Nephron progenitor cell (in vitro differentiated cells): ENCODE measurements at places on chromosomes 5 and 9.
A peak's percentile ranks its signal among the peaks of the same experiment; 100 is the strongest.

GRCh38 chr9:34507556-34507955 is 15.2 kb downstream of the ENHO start:
- no peak overlapping the region for H3K27ac ChIP-seq
- H3K36me3 ChIP-seq: no peaks in the 10 kb centered on the region
- DNase-seq: no peak
- peaks cover 49% of the 10 kb centered on the region for H3K4me1 ChIP-seq

DNA sequence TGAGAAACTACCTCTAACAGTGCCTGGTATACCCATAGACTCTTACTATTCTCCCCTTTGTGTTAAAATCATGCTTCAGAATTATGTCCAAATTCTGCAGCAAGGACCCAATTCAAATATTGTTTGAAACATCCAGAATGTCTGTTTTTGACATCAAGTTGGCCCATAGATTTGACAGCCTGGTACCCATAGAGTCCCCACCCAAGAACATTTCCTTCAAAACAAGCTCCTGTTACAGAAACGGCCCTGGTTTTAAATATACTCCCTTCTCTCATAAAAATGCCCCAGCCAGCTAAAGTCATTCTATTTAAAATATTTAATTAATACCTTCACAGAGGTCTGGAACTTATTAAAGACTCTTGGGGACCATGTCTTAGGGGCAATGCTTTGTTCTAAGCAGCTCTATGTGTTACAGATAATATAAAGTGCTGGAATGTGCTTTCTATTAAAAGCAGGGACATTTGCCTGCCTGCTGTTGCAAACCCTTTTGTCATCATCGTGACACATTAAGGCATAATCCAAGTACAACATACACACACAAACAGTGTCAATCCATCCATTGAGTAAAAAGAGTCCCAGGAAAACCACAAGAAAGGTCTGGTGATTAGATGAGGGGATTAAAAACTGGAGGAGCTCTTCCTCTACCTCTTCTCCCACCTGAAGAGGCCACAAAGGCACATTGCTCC is 321.7 kb downstream of the MLLT3 start:
- H3K4me3 ChIP-seq: no peak overlapping the region
- peak overlapping the region; percentile 54 for H3K27ac ChIP-seq

DNA sequence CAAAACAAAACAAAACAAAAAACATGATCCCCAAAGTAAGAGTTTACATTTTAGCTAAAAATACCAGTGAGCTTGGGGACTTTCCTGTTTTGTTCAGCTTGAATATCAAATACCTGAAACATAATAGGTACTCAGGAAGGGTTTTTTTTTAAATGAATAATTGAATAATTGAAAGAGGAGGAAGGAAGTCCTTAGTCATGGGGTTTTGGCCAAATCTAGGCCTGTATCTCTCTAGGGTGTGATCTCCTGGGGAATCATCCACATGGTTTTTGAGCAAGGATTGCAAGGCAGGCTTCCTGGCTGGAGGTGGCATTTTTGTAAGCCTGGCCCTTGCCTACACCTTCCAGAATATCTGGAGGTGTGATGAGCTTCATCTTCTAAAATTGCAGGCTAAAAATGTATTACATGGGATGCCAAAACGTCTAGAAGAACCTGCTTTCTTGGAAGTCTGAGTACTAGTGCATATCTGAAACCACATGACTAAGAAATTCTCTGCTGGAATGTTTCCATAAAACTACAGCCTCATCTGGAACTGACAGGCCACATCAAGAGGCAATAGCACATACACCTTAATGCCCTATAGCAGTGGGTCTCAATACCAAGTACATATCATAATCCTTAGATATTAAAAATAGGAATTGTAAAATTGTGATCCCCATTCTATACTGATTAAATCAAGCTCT is 10.4 kb downstream of the C9 start:
- no peak overlapping the region for H3K4me3 ChIP-seq
- H3K27me3 ChIP-seq: no peaks in the 10 kb centered on the region
- H3K27ac ChIP-seq: no peak overlapping the region
- DNase-seq: no peak

DNA sequence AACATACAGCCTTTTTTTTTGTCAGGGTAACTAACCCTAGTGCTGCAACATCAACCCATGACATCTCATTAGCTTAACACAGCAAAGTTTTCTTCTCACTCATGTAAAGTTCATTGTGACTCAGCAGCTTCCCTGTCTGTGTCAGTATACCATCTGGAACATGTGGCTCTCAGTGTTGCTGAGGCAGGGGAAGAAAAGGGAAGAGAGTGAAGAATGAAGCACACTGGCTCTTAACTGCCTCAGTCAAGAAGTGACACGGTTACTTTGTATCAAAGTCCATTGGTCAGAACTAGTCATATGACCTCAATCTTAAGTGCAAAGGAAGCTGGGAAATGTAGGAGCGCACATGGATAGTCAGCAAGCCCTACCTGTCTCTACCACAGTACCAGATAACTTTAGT is 185.0 kb upstream of the ELL2 start:
- no peak overlapping the region for H3K27ac ChIP-seq
- H3K4me1 ChIP-seq: peaks cover 29% of the 10 kb centered on the region
- peaks cover 2% of the 10 kb centered on the region for H3K27me3 ChIP-seq
- H3K36me3 ChIP-seq: no peaks in the 10 kb centered on the region
- no peak overlapping the region for H3K4me3 ChIP-seq
- DNase-seq: no peak

DNA sequence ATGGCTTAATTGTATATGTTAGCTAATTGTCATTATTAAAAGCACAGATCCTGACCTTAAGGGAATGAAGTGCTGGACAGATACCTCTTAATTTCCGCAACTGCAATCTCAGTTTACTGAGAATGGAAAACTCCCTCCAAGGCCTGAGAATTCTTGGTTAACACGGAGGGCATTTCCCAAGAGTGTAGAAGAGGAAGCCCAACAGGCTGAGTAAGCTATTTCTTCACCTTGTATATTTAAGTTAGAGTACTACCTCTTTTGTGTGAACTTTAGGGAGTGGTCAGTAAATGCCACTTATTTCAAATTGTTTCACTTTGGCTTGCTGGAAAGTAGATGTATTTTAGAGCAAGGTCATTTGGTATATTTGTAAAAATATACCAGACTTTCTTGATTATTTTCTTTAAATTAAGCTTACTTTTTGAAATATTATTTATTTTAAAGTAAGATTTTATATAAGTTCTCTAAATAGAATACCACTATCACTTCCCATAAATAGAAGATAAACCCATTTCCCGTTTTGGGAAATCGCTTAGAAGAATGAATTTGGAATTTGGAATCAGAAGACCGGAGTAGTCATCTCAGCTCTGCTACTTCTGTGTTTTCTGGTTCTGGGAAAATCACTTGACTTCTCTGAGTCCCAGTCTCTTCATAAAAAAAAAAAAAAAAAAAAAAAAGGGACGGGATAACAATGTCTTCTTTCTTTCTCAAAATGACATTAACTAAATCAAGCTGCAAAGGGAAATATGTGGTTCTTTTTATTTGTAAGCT is 26.0 kb upstream of the C9orf72 start:
- no peak overlapping the region for H3K4me3 ChIP-seq
- no peak overlapping the region for H3K27ac ChIP-seq
- no peaks in the 10 kb centered on the region for H3K36me3 ChIP-seq
- peaks cover 20% of the 10 kb centered on the region for H3K4me1 ChIP-seq
- DNase-seq: no peak

GRCh38 chr5:133113331-133114061 is 61.7 kb downstream of the HSPA4 start:
- no peak overlapping the region for H3K27ac ChIP-seq
- H3K27me3 ChIP-seq: peaks cover 14% of the 10 kb centered on the region
- no peak overlapping the region for H3K4me3 ChIP-seq
- DNase-seq: no peak

- peaks cover 31% of the 10 kb centered on the region for H3K36me3 ChIP-seq
- H3K4me3 ChIP-seq: no peak overlapping the region
- no peaks in the 10 kb centered on the region for H3K27me3 ChIP-seq
- no peak for DNase-seq
Measured at GRCh38 chr9:94805585-94805984, 79.1 kb downstream of the AOPEP start.

- no peak overlapping the region for H3K27ac ChIP-seq
- DNase-seq: no peak
- H3K36me3 ChIP-seq: no peaks in the 10 kb centered on the region
- H3K4me3 ChIP-seq: no peak overlapping the region
Measured at GRCh38 chr9:125391704-125392103, 130.1 kb downstream of the GAPVD1 start.

DNA sequence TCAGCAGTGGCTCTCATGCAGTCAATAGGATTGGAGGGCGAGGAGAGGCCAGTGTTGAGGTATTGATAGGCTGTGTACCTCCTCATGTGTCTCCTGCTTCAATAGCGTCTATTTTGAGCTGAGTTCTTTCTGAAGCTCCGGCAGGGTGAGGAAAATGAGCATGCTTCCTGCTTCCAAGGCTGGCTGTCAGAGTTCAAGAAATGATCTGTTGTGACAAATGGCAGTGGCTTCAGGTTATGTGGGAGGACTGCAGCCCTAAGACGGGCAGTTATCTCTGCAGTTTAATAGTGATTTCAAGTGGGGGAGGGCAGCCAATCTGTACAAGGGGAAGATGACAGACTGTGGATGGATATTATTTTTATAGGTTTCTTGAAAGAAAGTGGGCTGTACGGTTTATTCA is 54.0 kb upstream of the CXCL14 start:
- H3K4me1 ChIP-seq: peaks cover 14% of the 10 kb centered on the region
- H3K27ac ChIP-seq: no peak overlapping the region
- no peak overlapping the region for H3K4me3 ChIP-seq
- peaks cover 4% of the 10 kb centered on the region for H3K27me3 ChIP-seq

DNA sequence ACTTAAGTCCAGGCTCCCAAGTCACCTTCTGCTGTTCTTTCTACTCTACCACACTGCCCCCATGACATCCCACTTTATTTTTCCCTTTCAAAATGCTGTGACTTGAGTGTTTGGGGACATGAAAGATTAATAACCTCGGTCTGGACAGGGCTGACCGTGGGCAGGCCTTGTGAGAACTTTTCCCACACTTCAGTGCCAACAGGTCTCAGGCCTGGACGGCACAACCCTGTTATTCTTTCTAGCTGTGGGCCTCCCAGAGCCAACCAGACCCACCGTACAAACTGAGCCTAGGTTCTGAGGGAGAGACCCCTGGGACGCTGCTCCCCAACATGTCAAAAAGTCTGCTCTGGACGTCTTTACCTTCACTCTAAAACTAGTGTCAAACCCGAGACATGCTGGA is 153.4 kb downstream of the CEP120 start:
- H3K27ac ChIP-seq: peak overlapping the region; percentile 16
- peaks cover 5% of the 10 kb centered on the region for H3K4me1 ChIP-seq
- no peaks in the 10 kb centered on the region for H3K36me3 ChIP-seq
- no peaks in the 10 kb centered on the region for H3K27me3 ChIP-seq

DNA sequence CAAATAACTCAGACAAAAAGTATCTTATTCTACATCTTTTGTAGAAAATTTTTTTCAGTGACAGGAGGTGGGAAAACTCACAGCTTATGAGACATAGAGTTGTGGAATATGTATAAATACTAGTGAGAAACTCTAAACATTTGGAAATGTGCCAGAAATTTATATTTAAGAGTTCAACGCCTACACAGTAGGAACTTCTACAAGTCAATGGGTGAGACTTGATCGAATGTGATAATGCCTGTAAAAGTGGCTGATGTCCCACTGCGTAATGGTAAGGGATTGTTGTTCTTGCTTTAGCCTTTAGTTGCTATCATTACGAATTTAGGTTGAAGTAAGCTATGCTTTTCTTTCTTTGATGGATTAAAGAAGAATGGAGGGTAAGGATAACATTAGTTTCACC is 40.0 kb upstream of the RICTOR start:
- H3K36me3 ChIP-seq: no peaks in the 10 kb centered on the region
- DNase-seq: no peak
- no peaks in the 10 kb centered on the region for H3K27me3 ChIP-seq
- H3K4me3 ChIP-seq: no peak overlapping the region
- H3K27ac ChIP-seq: no peak overlapping the region

DNA sequence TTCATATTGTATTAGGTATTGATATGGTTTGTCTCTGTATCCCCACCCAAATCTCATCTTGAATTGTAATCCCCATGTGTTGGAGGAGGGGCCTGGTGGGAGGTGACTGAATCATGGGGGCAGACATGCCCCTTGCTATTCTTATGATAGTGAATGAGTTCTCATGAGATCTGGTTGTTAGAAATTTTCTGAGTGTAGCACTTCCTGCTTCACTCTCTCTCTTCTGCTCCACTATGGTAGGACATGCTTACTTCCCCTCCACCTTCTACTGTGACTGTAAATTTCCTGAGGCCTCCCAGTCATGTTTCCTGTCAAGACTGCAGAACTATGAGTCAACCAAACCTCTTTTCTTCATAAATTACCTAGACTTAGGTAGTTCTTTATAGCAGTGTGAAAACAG is 187.4 kb upstream of the SLC24A2 start:
- H3K4me3 ChIP-seq: no peak overlapping the region
- peaks cover 15% of the 10 kb centered on the region for H3K4me1 ChIP-seq
- H3K36me3 ChIP-seq: peaks cover 5% of the 10 kb centered on the region

DNA sequence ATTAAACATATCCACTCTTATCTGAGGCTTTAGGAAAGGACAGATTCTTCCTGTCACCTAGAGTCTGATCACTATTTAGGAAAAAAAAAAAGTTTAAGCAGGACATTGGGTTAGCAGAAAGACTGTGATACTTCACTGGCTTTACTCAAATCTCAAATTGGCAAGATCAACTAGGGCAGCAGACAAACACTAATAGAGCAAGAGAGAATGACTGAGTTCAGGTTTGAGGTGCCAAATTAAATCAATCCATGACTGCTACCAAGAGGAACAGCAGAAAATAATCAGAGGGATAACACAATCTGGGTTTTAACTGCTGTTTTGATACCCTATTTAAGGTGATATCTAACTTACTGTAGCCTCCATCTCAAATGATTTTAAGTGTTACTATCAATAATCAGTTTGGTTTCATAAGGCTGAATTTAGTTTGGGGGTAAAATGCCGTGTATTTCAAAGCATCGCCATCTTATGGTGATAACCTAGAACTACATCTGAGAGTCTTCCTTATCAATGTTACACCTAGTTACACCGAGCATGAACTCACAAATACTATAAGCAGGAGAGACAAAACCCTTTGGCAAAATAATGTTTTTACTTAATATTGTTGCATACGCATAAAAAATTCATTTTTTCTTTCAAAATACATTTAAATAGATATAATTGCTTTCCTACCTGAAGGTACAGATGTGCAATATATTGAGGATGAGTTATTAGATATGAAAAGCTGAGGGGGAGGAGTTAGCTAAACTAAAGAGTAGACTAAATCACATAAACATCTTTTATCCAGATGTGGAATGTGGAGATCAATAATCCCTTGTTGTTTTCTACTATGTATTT is 286.4 kb upstream of the CDH12 start:
- no peak overlapping the region for H3K4me3 ChIP-seq
- H3K4me1 ChIP-seq: no peaks in the 10 kb centered on the region
- DNase-seq: no peak
- no peaks in the 10 kb centered on the region for H3K36me3 ChIP-seq

DNA sequence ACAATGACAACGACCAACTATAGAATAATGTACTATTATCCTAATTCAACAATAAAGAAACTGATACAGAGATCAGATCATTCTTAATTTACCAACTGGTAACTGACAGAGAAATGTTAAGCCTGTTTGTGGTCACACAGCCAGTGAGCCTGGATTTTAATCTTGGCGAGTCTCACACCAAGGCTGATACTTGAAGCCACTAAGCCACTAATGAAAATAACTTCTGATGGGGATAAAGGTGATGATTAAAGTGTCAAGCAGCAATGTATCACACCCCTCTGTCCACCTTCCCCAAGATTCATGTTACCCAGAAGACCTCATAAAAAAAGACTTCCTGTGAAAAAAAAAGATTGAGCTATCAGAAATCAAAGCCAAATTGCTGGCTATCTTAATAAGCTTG is 350.5 kb downstream of the SPOCK1 start:
- H3K4me1 ChIP-seq: peaks cover 69% of the 10 kb centered on the region
- H3K36me3 ChIP-seq: no peaks in the 10 kb centered on the region
- no peak for DNase-seq
- no peak overlapping the region for H3K4me3 ChIP-seq
